Activated naive CD4-positive, alpha-beta T cell (primary cell): ENCODE measurements at places on chromosomes 16 and 17.

GRCh38 chr16:87665193-87665592 lies 62.9 kb downstream of the JPH3 start:
- DNase-seq: no peak

GRCh38 chr16:89332902-89333245 lies 115.4 kb downstream of the ZNF778 start:
- DNase-seq: no peak

DNA sequence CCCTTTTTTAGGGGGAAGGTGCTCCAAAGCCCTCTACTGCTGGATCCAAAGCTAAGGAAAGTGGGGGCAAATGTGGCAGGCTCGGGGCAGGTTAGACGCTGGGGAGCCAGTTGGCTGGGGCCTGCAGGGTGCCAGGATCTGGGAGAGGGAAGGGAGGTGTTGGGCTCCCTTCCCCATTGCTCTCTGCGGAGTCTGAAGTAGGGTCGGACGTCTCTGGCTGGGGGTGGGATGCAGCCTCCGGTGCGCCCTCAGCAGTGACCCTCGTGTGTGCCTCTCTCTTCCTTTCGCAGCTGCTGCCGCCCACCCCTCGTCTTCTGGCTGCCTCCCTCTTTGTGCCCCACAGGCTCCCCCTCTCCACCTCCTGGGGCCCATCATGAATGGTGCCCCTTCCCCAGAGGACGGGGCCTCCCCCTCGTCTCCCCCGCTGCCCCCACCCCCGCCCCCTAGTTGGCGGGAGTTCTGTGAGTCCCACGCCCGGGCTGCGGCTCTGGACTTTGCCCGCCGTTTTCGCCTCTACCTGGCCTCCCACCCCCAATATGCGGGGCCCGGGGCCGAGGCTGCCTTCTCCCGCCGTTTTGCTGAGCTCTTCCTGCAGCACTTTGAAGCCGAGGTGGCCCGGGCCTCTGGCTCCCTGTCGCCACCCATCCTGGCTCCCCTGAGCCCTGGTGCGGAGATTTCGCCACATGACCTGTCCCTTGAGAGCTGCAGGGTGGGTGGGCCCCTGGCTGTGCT lies 2.2 kb downstream of the SH2B1 start:
- DNase-seq: no peak

DNA sequence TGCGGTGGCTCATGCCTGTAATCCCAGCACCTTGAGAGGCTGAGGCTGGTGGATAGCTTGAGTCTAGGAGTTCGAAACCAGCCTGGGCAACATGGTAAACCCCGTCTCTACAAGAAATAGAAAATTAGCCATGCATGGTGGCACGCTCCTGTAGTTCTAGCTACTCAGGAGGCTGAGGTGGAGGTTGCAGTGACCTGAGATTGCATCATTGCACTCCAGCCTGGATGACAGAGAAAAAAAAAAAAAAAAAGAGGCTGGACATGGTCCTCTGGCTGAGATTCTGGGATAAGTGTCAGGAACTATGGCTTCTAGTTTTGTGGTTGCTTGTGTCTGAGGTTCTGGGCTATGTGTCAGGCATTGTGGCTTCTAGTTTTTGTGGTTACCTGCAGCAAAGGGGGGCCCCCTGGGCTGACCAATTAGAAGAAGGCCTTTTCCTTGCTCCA lies 7.0 kb downstream of the KSR1 start:
- no peak for DNase-seq

DNA sequence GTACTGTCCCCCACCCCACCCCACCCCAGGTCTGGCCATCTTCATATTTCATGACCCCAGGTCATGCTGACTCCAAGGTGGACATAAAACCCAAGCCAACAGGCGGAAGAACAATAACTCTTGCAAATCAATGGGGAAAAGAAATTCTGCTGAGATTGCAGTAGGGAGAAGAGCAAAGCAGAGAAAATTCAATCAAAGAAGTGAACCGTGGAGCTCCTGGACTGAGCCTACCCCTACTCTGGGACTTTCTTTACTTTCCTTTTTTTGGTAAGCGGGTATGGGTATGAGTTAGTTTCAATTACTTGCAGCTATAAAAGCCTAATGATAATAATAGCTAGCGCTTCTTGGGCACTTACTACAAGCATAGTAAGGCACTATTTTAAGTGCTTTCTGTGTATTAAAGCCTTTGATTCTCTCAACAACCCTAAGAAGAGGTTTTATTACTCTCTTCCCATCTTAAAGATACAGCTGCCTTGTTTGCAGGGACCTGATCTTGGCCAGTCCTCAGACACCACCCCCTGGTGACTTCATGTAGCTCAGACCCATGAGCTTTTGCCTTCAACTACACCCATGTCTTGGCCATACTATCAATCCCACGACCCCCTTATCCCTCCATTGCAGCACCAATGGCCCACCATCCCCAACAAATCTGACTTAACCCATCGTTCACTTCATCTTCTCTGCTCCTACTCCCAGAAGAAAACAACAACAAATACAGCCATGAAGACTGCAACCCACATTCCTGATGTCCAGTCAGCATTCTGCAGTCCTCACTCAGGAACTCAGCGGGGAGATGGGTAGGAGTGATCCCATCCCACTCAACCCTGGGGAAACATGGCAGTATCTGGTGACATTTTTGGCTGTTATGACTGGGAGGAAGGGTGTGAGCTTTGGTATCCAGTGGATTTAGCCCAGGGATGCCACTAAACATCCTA lies 4.4 kb downstream of the GGA2 start:
- DNase-seq: no peak

DNA sequence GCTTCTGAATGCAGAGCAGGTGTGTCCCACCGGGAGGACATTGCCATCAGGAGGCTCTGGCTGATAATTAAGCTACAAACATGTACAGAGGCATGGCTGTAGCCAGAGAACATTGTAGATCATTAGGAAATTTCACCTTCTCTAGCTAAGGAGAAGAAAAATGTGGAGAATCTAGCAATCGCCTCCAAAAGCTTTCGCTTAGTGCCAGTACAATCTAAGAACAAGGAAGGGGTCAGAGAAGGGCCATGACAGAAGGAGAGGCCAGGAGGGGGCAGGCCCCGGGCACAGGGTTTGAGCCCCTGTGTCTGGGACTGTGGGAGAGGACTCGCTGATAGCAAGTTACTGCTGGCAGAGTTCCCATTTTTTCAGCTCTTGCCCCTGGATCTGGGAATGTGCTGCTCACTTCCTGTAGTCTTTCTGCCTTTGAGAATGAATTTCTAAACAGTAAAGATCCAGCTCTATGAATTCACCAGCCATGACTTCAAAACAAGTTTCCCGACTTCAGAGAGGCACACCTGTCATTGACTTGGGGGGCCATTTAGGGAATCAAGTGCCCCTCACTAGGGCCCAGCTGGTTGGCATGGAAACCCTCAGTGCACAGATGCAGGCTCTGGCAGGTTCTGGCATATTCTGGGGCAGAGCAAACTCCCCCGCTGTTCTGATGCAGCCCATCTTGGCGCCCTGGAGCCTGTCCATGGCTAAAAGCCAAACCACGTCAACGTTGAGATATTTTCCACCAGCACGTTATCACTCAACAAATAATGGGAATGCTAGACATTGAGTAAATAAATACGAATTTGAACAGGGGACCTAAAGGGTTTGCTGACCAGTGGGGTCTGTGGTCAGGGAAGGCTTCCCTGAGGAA lies 59.5 kb upstream of the CACNG4 start:
- no peak for DNase-seq

- DNase-seq: no peak
These were observed 22.8 kb downstream of the TAOK1 start for GRCh38 chr17:29412780-29413565.

- DNase-seq: no peak
These were observed 43.2 kb upstream of the ZFHX3 start for GRCh38 chr16:73091174-73091573.

DNA sequence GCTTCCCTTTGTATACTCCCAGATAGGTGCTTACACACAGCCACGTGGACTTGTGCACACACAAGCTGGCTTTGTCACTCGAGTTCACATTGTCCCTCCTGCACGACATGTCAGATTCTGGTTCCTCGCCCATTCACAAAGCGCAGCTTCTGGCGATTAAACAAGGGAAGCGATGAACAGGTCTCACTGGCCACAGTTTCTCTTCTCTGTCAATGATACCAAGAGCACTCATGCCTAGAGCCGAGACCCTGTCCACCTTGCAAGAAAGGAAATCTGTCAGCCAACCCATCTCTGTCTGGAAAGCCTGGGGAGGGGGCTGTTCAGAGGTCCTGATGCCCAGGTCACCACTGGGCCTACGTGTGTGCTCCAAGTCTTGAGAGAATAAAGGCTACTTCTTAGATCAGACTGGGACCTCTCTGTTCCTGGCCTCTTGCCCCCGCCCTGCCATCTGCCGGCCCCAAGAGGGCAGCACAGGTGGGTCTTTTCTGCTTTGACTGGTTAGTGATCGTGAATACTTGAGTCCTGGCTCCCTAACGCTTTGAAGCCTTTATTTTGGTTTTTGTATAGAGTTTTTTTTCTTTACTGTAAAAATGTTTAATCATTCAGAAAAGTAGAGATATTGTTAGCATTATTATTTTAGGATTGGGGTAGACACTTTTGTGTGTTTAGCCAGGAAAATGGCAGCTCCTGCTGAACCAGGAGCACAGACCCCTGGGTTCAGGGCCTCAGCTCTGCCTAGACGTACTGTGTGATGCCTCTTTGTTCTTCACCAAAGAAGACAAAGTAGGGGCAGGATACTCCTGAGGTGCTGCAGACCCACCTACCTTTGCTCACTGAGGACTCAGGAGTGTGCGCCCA lies 104.7 kb downstream of the MRM1 start:
- DNase-seq: peak; percentile 25

- peak; percentile 38 for DNase-seq
These were observed 49.9 kb upstream of the CPNE2 start for GRCh38 chr16:57042157-57043111.

GRCh38 chr16:2927010-2927646 lies 15.4 kb downstream of the FLYWCH1 start:
- peak; percentile 77 for DNase-seq

DNA sequence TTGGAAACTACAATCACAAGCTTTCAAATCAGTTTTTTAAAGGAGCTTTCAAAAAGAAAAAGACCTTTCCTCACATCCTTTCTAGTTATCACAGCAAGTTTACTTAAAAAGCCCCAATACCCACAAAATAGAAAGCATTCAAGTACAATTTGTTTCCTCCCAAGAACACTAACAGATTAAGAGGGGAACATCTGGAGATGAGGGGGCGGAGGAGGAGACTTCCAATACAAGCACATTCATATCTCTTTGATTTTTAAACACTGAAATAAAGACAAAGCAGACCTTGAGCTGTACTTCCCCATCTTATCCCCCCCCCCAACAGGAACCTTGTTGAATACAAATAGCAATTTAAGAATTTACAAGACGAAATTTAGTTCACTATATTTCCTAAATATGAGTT lies 2.0 kb downstream of the YWHAE start:
- no peak for DNase-seq

- no peak for DNase-seq
These were observed 28.3 kb upstream of the APPBP2 start for GRCh38 chr17:60554377-60554788.

GRCh38 chr17:42315402-42316156 lies 27.3 kb downstream of the STAT5A start:
- peak; percentile 24 for DNase-seq

- no peak for DNase-seq
These were observed 150.2 kb upstream of the CACNG5 start for GRCh38 chr17:66684731-66685130.

- no peak for DNase-seq
These were observed 339.0 kb upstream of the KIF2B start for GRCh38 chr17:53483704-53484103.

- DNase-seq: no peak
These were observed 56.0 kb downstream of the SHISA6 start for GRCh38 chr17:11296994-11297393.

DNA sequence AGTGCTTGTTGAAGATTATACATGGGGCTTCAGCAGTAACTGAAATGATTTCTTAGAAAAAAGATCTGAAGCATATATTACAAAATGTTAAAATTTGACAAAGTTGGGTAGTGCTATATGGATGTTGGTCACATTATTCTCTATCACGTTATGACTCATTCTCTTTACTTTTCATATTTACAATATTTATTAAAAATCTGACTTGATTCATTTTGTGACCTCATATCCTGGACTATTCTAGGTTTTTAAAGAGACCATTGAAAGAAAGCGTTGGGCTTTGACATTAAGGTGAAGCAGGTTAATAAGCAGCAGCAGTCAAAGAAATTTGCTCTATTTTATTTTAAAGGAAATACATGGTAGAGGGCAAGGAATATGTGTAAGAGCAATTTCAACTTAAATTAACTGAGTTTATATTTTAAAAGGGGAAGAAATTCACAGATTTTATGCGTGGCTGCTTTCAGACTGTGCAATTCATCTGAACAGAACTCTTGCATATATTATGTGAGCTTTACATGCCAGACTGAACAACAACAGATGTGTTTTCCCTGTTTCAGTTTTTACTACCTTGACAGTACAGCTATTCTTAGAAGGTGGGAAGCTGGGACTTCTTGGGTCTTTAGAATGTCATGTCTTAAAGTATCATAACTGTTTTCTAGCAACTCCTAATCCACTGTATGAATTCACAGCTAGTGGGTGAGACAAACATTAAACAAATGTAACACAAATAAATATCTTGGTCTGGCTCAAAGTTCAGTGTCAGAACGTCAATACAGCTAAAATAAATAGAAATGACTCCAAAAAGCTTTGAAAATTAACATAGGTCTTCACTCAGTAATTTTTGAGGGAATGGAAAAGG lies 10.4 kb upstream of the FAM20A start:
- DNase-seq: no peak

- DNase-seq: no peak
These were observed 4.6 kb downstream of the CNGB1 start for GRCh38 chr16:57966204-57966771.

DNA sequence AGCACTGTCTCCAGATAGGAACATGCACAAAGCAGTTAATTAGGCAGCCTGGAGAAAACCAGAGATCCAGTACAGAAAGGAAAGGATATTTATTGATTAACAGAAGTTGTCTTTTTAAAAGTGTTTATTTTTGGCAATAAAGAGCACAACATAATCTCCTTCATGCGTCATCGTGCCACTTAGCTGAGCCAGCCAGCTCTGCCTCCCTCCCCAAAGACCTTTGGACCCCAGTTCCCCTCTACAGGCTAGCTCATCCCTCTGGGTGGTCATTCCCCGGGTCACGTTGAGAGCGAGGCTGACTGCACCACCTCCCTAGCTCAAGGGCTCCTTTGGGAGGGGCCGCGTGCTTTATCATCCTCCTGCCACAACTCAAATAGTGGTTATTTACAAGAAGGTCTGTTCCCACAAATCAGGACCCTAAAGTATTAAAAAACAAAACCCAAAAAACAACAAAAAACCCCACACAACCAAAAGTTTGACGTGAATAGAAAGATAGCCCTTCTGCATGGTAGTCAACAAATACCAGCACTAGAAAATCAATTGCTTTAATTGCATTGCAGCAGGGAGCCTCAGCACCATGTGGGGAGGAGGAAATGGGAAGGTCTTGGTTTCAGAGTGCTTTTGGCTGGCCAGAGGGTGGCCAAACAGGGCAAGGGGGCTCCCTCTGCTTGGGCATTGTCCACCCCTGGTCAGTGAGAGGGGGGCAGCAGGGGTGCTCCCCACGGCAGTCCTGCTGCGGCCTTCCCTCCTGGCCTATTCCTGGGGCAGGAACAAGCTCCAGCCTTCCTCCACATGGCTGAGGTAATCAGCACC lies 9.6 kb downstream of the POLR2C start:
- DNase-seq: no peak
